Skeletal muscle cell (primary cell): ENCODE measurements at places on chromosomes 4 and X.
A peak's percentile ranks its signal among the peaks of the same experiment; 100 is the strongest.

GRCh38 chr4:155673453-155673979 lies 6.9 kb downstream of the GUCY1A1 start:
- DNase-seq: no peak

DNA sequence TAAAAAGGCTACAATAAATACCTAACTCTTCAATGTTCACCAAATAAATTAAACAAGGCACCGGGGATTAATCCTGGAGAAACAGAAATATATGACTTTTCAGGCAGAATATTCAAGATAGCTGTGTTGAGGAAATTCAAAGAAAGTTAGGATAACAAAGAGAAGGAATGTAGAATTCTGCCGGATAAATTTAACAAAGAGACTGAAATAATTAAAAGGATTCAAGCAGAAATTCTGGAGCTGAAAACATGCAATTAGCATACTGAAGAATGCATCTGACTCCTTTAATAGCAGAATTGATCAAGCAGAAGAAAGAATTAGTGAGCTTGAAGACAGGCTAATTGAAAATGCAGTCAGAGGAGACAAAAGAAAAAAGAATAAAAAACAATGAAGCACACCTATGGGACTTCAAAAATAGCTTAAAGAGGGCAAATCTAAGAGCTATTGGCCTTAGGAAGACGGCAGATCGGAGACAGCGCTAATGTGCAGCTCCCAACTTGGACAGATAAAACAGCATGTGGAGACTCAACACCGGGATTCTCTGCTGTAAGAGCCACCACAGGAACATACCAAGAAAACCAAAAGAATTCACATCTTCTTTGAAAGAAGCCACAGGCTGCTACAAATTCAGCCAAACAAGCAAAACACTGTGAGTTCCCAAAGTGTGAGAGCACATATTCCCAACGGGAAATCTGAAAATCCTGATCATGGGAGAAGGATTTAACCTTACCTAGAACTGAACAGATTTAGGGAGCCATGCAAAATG lies 1290.9 kb downstream of the PCDH18 start:
- DNase-seq: peak; percentile 1

DNA sequence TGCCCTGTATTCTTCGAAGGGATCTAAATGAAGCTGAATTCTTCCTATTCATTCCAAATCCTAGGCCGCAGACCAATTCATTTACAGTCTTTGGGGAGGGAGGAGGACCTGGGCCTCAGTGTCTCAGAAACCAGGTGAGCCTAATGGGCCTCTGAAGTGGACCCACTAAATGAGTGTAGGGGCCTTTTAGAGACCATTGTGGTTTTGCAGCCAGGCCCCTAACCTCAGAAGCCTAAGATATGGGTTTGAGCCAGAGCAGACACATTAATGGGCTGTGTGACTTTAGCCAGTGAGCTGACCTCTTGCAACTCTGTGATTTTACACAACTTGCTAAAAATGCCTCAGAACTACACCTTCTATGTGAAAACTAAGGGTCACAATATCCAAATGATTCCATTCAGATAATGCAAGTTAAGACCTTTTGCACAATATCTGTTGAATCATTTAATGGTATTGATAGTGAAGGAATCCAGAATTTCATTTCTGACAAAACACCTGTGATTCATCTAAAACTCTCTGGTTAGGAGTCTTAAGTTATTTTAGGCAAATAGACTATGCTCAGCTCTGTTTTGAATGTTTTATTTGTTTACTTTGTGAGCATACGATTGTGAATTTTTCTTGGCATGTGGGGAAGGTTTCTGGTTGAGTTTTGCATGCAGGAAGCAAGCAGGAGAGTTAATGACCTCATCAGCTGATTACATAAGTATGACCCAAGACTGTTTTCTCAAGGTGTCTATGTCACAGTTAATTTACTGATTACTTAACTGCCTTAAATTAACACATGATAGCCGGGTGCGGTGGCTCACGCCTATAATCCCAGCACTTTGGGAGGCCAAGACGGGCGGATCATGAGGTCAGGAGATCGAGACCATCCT lies 75.0 kb downstream of the EVC start:
- DNase-seq: no peak

DNA sequence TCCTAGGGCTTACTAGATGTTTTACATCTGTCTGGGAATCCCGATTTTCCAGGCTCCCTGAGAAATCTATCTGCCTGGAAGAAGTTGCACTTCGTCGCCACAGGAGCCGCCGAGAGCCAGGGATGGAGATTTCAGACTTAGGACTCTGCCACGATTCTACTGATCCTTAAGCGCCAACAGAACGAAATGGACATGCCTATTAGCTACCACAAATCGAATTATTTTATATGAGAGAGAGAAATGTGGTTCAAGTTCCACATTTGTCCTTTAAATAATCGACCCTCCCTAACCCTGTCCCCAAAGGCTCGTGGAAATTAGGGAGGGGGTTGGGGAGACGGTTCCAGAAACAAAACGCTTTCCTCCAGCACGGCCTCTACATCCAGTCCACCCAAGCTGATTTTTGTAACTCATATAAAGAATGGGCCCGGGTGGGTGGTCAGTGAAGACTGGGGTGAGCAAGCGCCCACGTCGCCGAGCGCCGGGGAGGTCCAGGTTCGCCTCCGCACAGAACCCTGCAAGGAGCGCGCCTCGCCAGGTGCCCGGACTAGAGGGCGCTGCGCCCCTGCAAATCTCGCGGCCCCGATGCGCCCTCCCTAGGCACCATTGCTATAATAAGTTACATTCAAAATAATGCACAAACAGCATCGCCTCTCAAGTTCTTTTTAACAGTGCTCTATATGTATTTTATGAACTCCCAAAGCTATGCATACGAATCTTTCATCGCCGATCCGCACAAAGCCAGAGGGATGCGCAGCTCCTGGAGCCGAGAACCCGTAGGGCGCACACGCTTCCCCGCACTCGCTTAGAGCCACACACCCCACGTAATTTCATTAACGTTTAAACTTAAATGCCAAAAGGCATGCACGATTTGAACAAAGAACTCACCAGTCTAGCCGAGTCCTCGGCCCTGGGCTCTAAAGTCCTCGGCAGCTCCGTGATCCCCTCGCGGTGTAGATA lies 2.1 kb upstream of the FAT1 start:
- no peak for DNase-seq

- no peak for DNase-seq
Measured at GRCh38 chr4:182593402-182593801, 323.8 kb downstream of the DCTD start.

DNA sequence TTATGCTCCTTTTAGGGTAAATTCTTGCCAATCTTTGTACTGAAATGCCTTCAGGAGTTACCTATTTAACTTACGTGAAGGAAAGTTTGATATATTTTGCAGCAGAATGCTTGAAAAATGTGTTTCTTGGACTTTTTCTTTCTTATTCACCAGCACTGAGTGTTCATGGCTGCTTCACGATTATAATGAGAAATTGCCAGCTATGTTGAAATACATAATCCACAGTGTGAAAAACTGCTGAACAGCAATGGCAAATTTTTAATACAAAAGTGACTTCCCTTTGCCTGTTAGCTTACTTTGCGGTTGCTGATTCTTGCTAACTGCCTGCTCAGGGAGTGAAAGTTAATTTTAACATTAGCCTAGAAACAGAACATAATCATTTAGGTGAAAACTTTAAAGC lies 153.8 kb upstream of the SLC4A4 start:
- no peak for DNase-seq

- DNase-seq: no peak
Measured at GRCh38 chrX:147916375-147916968, 4.8 kb downstream of the FMR1 start.

DNA sequence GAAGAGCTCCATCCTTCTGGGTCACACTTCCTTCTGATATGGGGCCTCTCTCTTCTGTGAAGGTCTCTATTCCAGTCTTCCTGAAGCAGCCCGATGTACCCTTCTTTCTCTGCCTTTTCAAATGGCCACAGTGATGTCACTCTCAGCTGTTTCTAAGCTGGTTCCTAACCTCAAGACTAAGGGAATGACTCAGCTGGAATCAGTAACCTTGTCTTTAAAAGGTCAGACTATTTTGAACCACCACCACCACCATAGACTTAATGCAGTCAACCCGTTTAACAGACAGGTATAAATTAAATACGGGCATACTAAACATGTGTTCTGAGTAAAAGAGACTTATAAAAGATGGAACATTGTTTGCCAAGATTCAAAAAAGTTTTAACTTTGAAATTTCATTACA lies 121.0 kb downstream of the PPA2 start:
- DNase-seq: no peak

DNA sequence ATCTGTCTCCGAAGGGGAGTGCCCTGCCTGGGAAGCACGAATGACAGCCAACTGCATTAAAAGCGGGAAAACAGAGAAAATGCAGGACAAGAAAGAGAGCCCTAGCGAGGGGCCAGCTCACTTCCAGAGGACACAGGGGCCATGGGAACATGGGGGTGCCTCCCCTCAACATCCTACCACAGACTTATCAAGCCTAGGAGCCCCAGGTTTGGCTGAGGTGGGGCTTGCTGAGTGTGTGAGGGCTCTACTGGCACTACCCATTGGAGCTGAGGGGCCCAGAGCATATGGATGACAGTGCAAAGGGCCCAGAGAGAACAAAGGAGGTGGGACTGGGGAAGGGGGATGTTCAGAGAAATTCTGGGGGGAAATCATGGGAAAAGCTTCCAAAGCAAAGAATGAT lies 101.8 kb downstream of the PJA1 start:
- DNase-seq: no peak

- DNase-seq: no peak
Measured at GRCh38 chrX:48961585-48962091, 4.2 kb upstream of the OTUD5 start.

DNA sequence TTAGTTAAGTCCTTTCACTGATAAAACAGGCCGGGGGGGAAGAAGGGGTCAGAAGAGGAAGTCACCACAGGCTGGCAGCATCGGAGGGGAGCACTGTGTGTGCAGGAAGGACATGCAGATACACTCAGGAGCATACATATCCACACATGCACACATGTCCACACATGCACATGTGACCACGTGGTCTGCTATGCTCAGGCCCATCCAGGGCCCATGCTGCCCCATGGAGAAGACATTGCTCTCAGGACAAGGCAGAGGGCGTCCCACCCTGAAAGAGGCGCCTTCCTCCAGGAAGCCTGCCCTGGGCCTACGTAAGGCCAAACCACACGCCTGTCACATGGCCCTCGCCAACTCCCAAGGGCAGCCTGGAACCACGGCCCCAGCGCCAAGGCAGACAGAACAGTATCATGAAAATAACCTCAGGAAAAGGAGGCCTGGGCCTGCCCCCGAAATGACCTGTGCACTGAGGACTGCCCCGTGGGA lies 15.8 kb downstream of the WDR1 start:
- DNase-seq: no peak

GRCh38 chr4:87042986-87043820 lies 108.4 kb downstream of the AFF1 start:
- DNase-seq: no peak

GRCh38 chr4:86235549-86235948 lies 124.3 kb downstream of the MAPK10 start:
- no peak for DNase-seq

DNA sequence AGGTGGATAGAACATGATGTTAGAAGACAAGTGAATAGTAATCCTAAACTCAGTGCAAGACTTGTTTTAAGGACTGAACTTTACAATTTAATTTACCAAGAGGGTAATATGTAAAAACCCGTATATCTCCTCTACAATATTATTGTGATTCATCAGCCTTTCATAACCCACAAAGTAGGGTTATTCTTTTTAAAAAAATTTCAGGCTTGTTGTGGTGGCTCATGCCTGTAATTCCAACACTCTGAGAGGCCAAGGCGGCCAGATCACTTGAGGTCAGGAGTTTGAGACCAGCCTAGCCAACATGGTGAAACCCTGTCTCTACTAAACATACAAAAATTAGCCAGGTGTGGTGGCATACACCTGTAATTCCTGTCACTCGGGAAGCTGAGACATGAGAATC lies 7.2 kb downstream of the IBSP start:
- DNase-seq: no peak

DNA sequence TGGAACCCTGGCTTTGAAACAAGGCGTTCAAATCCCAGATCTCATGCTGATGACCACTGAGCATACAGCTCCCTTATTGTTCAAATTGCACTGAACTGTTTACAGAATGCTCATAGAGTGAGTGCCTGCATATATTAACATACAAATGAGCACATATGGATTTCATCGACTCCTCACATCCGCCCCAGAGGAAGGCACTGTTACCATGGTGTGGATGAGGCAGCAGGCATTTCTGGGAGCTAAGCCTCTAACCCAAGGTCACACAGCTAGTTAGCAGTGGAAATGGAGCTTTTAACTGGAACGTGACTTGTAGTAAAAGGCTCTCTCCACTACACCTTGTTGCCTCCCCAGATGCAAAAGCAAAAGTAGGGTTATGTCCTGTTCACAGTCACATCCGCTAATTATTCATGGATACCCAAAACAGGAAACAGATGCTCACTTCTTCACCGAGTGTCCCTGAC lies 289.7 kb downstream of the STK32B start:
- DNase-seq: no peak

DNA sequence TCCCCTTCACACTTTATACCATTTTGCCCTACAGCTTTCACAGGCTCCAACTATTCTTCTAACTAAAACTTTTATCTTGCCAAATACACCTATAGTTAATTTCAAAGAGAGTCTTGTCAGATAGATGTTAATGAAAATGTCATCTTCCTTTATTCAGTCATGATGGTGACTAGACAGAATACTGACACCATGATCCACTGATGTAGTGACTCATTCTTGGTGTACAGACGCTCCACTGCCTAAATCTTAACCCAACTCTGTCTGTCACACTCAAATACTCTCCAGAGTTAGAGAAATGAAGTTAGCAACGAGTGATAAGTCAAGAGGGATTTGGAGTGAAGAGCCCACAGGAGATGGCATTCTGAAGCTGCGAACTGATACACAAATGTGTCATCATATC lies 32.1 kb upstream of the HDAC8 start:
- DNase-seq: no peak

DNA sequence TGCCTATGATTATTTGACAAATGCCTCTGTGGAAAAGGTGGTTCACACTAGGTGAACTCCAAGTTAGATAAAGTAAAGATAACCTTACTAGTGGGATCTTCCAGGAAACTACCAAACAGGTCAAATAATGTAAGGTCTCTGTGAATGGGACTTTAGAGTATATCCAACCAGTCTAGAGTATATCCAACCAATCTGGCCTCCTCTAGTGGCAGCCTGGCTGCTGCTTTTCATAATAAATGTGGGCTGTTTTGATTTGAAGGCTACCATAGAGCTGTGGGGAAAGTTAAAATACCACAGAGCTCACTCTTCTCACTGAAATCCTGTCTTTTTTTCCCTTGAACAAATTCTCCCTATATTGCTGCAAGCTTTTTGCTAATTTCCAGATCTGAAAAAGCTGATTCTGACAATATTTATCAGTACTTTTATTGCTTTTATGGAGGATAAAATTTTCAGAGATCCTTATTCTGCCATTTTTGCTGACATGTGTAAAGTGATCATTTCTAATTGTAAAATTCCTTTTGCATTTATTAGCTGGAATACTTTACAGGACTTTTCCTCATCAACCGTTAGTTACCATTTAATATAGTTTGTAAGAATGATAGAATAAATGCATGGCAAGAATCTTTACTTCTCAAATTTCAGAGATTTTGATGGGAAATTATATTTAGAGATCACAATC lies 111.3 kb downstream of the TET2 start:
- no peak for DNase-seq

GRCh38 chr4:150447356-150447755 lies 134.6 kb upstream of the MAB21L2 start:
- DNase-seq: no peak
